ENCODE measurements at places on chromosomes 3 and 15.
A peak's percentile ranks its signal among the peaks of the same experiment; 100 is the strongest.

DNA sequence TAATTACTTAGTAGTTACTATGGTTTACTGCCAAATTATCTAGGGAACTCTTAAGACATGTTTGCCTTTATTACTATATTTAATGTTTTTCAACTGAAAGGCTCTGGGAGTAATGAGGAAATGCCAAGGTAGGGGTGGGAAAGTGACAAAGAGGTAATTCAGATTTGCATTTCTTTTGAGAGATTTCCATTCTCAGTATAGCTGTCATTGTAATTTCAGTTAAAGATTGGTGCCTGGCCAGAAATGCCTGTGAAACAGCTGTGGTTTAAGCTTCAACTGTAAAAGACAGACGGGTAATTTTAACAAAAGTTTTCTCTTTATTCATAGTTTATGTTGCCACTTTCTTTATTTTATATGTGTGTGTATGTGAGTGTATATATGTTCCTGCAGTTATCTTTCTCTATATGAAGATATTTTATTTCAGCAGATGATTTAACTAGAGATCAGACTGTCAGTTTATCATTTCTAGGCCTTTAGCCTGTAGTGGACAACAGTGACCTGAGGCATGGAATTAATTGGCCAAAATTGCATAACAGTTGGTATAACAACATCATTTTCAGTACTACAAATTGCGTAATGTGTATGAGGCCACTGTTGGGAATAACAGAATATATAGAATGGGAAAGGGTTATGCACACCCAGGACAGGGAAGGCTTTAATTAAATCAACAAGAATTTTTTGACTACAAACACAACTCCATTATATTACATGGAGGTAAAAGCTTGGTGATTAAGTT lies 119.0 kb downstream of the BBX start:
- no peak for DNase-seq

GRCh38 chr15:74403588-74403919 lies 30.2 kb downstream of the SEMA7A start:
- no peak for DNase-seq

DNA sequence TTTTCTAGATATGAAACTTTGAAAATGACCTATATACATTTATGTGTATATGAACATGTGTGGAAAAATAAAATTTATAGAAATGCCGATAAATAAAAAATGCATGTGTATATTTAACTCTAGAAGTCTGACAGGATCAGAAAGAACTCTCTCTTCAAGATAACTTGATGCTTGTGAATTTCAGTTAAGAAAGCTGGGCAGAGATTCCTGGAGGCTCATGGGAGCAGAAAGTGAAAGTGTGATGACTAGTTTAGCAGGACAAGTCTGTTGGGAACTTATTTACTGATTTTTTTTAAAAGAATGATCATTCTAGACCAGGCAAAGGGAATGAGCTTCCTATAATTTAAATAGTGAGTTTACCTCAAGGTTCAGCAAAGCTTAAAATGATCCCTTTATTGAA lies 81.5 kb upstream of the KCNAB1 start:
- no peak for DNase-seq

- no peak for DNase-seq
Observed at GRCh38 chr3:149604125-149604875, 53.5 kb downstream of the WWTR1 start.

GRCh38 chr15:88982304-88982945 lies 69.2 kb upstream of the MFGE8 start:
- no peak for DNase-seq

- DNase-seq, result no peak
Observed at GRCh38 chr3:52218937-52219650, 6.4 kb downstream of the TLR9 start.

DNA sequence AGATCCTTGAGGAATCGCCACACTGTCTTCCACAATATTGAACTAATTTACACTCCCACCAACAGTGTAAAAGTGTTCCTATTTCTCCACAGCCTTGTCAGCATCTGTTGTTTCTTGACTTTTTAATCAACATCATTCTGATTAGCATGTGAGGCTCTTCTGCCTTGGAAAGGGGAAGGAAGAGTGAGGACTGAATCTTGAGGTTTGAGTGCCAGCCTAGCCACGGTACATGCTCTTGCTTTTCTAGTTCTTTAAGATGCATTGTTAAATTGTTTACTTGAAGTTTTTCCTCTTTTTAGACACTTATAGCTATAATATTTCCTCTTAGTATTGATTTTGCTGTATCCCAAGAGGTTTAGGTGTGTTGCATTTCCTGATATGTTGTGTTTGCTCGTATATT lies 596.1 kb downstream of the OTOL1 start:
- DNase-seq, result no peak

DNA sequence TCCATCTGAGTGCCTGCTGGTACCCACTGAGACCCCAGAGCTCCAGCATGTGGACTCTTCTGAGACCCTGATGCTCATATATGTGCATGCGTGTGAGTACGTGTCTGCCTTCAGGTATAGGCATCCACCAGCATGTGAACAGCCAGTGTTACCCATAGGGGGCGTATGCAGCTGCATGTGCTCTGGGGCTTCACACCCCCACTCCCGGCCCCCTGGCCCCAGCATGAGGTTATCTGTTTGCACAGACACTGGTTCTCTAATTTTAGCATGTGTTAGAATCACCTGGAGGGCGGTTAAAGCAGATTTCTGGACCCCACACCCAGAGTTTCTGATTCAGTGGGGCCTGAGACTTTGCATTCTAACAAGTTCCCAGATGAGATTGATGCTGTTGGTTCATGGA lies 824 bp upstream of the CILP start:
- peak; percentile 9 for DNase-seq

DNA sequence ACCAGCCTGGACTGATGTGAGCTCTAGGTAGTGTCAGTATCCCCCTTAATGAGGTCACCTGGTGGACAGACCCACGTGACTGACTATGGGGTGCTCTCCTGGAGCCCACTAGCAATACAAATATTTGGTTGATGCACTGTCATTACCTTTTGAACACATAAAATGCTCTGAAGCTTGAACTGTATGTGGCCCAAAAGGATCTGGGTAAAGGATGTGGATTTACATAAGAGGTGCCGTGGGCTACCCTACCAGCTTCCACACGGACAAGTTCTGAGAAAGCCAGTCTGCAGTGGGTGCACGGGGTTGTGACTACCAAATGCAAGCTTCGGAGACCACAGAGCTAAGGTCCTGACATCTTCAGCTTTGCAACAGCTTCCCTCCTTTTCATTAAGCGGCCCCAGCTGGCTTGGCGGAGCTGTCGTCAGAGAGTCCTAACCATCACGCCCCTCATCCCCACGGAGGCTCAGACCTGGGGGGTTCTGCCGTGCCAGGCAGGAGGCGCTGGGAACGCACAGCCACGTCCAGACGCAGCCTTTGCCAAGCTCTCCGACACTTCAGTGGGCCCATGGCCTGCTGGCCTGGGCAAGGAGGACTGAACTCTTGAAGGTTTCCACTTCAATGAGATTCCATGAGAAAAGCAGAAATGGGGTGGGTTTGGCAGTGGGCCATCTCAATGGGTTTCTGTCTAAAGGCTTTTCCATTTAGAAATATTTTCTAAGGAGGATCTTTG lies 228.3 kb downstream of the ADAMTS17 start:
- no peak for DNase-seq

DNA sequence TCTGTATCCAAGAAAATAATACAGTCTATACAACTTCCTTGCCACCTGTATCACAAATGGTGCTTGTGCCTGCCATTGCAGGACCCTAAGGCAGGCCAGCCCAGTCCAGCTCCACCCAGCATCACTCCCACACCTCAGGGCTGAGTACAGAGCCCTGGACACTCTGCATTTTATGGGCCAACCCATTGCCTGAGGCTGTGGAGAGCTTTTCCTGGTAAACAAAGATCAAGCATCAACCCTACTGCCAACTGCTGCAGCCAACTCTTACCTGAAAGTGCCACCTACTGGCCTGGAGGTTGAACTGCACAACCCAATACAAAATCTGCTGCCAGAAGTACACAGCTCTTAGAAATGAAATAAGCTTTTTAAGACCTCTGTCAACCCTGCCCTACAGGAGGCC lies 1082.2 kb downstream of the NAALADL2 start:
- DNase-seq, result no peak

- DNase-seq, result no peak
Observed at GRCh38 chr3:48222616-48223513, at the start of gene CAMP. CAMP (plus strand) TSS chr3:48223495; CDS start chr3:48223512, 17 bp downstream.

GRCh38 chr3:94431876-94432570 lies 369.2 kb downstream of the NSUN3 start:
- no peak for DNase-seq

DNA sequence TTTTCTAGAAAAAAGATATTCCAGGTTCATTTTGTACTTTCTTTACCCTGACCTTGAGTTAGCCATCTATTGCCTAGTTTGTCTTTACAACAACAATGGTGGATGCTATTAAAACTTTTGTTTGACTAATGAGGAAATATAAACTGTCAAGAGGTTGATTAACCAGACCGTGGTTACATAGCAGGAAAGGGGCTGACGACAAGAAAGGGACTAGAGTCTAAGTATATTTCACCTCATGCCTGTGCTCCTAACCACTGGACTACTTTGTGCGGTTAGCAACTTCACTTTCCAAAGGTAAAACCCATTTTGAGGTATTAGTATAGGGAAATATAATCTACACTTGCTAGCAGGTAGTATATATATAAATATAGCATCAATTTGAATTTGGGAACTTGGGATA lies 327.1 kb downstream of the SATB1 start:
- no peak for DNase-seq

DNA sequence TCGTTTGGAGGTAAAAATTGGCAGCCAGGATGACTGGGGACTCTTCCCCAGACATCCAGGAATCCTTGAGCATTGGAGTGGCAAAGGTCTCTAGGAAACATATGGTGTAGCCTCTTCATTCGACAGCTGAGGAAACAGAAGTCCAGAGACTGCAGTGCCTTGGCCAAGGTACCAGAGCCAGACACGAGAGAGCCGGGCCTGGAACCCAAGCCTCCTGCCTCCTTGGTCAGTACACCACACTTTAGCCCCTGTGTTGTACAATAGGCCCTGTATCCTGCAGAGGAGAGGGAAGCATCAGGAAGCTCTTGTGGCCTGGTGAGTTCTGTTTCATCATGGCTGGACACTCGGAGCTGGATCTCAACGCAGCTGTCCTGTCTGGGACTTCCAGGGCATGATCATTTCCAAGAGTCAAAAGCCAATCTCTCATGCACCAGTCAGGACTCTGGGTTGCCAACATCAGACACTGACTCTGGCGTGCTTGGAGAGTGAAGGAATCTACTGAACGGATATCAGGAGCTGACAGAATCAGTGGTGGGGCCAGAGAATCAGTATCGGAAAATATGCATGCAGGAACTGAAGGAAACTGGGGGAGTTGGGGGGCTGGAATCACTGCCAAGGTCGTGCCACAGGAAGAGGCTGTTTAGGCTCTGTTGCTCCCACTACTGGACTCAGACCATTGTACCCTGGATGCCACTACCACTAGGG lies 6.4 kb upstream of the MINAR1 start:
- DNase-seq, result no peak

DNA sequence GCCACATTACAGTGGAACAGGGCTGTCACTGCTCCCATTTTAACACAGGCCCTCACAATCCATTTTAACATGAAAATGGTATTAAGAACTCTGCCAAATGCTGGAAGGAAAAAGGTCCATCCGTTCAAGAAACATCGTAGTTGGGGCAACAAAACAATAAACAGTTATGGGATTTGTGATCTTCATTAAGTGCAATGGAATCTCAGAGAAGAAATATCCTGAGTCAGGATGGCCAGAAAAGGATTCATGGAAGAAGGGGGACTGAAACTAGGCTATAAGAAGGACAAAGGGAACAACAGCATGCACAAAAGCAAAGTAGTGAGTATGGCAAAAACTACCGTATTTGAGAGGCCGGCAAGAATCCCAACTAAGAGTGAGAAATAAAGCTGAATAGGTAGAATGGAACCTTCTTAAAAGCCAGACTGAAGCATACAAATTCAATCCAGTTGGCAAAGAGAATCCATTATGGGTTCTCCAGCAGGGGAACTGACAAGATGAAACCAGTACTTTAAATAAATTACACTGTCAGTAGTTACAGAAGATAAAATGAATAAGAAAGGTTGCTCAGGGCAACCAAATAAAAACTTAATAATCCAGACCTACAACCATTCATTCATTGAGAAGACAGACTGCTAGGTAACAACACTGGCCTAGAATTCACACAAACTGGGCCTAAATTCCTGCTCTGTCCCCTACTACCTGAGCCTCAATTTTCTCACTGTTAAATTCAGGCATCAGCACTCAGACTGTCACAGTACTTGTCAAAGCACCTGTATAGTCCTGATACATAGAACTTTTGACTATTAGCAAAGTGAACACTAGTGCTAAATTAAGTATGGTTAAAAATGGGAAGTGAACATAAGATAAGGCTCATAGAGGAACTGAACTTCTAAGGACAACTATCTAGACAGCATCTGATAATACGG lies 6.3 kb downstream of the TBL1XR1 start:
- no peak for DNase-seq

DNA sequence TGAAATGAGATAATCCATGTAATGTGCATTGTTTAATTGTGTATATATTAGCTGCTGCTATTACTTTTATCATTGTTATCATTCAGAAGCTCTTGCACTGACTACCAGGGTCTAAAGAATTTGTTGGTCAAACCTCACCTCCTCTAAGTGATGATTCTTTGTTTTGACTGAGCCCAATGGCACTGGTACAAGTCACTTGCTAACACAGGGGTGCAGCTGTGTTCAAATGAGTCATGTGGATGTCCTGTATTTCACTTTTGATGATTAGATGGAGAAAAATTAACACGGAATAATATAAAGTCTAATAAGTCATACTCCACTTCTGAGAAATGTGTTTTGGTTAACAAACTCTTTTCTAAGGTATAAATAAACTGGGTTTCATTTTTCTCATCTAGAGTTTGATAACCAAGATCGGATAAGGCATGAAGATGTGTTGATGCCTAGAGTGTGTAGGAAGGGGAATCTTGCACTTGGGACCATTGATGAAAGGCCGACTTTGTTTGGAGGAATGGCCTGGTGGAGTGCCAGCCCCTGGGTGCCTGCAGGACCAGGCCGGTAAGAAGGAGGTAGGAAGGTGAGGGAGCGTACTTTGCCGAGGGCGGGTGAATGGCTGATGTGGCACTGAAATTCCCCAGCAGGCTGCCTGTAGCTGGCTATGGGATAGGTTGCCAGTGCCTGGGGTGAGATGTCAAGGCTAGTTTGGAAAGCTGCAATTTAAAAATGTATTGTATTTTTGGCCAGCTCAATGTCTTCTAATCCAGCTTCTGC lies 244.7 kb upstream of the ZPLD1 start:
- no peak for DNase-seq

Measured in central memory CD4-positive, alpha-beta T cell (primary cell).